Left kidney (tissue), 8 donors: ENCODE measurements at places on chromosomes 5 and 9.

GRCh38 chr5:69498384-69498783, 5.8 kb downstream of the OCLN start:
- no peak for DNase-seq

DNA sequence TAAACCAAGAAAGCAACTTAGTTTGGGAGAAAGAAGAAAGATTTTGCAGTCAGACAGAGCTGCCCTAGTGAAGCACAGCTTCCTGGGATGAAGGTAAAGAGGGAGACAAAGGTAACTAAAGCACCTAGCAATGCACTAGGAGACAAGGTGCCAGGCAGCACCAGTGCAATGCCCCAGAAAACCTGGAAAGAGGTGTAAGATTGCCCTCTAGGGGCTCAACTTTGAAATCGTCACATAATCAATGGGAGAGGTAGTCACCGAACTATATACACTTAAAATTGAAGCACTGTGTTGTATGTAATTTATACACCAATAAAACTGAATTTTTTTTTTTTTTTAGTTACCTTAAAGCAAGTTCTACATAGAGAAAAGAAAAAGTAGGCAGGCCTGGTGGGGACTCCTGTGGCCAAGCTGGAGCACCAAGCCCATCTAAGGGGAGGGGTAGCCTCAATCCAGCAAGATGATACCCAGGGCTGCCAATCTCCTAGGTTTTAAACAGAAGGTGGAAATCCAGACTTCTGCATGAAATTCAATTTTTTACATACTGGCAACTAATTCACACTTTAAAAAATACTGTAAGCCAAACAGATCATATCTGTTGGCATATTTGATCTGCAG, 48.2 kb downstream of the CDK5RAP2 start:
- DNase-seq = no peak

DNA sequence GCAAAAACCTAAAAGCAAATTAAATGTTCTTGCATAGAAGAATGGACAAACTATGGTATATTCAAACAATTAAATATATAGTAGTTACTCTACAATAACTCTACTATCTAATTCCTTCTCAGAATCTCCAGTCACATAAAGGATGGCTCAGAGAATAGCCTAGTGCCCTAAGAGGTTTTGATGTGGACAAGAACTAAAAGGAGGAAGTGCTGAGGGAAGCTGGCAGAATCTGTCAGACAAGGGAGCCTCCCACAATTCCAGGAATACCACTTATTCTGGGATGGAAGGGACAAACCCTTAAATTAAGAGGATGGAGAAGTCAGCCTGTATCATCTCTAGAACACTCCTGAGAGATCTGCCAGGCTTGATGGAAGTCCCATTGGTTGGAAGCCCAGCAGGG, 30.4 kb downstream of the TNFSF8 start:
- no peak for DNase-seq

- DNase-seq = peak; percentile 68
These were observed 1.6 kb upstream of the BRINP1 start for GRCh38 chr9:119370816-119371215.

DNA sequence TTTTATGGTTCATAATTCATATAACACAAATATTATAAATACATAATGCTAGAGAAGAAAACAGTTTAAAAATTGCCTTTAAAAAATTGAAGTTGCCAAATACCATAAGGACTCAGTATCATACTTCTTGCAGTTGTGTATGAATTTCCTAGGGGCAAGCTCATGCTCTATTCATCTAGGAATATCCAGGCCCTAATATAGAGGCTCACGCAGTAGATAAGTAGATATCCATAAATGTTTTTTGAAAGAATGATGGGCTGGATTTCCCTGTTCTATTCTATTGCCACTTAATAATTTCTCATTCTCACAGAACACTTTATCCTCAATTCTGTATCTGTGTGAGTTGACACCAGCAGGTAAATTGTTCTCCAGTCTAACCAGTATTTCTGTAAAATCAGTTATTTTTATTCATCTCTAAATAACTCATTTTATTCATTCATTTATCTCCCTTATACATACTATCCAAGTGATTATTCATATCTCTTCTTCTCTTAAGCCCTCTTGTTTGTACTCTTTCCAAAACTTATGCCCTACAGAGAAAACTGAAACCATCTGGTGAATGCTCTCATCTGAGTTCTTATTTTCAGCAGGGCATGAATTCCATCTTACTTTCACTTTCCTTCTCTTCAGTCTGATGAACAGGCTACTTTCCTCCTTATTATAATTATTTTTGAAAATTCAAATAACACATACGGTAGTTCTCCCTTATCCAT, 97.1 kb downstream of the SLC44A1 start:
- no peak for DNase-seq

GRCh38 chr5:137629646-137630045, 106.2 kb downstream of the KLHL3 start:
- peak; percentile 53 for DNase-seq

- no peak for DNase-seq
These were observed 825.5 kb downstream of the TLR4 start for GRCh38 chr9:118529624-118530214.

- no peak for DNase-seq
These were observed 56.9 kb upstream of the VCAN start for GRCh38 chr5:83414601-83415000.

DNA sequence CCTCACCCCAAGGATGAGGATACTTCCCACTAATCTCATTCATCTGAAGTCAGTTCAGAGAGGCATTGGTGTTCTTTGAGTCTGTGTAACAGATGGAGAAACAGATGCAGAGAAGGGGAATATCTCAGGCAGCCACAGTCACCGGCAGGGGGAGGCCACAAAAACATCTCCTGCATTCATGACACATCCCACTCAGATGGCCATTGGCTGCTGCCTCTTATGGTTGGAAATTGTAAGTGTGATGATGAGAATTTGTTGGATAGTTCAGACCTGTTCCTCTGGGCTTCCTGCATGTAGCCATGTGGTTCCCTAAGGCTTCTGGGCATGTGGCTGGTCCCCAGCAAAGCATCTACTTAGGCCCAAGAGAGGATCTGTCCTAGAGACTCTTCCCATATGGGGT, 45.9 kb upstream of the GABRP start:
- DNase-seq = no peak

DNA sequence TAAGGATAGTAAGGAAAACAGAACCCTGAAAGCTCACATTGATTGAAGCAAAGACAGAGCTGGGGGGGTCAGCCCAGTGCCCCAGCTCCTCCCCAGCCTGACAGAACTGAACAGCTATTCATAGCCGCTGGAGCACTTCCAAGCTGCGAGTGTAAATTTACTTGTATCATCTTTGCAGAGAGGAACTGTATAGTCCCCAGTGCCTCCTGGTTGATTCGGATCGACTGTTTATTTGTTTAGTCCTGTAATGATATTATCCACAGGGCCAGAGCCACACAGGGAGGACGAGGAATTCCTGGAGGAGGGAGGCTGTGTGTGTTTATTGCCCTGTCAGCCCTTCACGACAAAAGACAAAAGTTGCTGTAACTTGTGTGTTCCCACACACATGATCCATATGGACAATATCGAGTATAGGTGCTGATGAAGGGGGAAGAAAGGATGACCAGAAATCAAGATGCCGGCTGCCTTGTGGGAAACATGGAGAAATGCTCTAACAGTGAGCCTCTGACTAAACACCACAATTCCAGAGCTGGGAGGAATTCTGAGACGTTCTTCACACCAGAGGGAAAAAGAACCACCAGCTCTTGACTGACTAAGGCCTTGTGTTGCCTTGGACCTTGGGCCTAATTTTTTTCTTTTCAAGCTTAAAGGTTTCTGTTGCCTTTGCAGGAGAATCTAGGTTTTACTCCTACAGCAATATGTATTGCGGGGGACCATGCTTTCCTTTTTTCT, 31.1 kb downstream of the FOXD1 start:
- no peak for DNase-seq

DNA sequence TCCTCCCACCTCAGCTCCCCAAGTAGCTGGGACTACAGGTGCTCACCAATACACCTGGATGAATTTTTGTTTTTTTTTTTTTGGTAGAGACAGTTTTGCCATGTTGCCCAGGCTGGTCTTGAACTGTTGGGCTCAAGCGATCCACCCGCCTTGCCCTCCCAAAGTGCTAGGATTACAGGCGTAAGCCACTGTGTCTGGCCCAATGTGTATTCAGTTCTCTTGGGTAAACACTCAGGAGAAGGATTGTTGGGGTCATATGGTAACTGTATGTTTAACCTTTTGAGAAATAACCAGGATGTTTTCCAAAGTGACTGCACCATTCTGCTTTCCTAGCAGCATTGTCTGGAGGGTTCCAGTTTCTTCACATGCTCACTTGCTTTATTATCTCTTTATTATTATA, 67.4 kb downstream of the TNPO1 start:
- no peak for DNase-seq

DNA sequence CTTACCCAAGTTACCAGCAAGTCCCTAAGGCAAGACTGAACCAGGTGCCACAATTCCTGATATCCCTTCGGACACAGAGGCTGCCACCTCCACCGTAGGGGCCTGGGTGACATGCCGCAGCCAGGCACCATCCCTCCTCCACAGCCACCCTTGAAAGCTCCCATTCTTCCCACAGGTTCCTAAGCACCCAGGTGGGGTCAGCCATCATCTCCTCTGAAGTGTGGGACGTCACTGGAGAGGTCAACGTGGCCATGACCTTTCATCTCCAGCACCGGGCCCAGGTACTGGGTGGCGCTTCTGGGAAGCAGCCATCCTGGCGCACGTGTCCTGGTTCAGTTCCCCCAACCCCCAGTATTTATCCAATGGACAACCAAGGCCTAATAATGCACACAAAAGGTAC, 8.2 kb downstream of the ADGRD2 start:
- no peak for DNase-seq

DNA sequence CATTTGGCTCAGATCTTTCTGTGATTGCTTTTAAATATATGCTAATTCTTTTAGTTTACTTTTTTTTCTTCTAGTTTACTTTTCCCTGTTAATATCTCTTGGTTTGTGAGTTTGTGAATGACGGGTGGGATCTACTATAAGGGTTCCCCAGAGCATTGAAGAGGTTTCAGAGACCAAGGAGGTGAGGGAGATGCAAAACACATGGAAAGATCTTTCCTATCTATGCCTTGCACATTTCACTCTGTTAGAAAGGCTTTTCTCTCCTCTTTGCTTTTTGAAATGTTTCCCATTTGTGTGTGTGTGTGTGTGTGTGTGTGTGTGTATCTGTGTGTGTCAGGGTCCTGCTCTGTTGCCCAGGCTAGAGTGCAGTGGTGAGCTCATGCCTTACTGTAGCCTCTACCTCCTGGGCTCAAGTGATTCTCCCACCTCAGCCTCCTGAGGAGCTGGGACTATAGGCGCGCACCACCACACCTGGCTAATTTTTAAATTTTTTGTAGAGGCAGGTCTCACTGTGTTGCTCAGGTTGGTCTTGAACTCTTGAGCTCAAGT, 50.7 kb downstream of the CNTLN start:
- no peak for DNase-seq

GRCh38 chr9:133160742-133161546, 2.8 kb downstream of the GBGT1 start:
- peak; percentile 41 for DNase-seq

- no peak for DNase-seq
These were observed 6.8 kb downstream of the FAM219A start for GRCh38 chr9:34451545-34451944.

DNA sequence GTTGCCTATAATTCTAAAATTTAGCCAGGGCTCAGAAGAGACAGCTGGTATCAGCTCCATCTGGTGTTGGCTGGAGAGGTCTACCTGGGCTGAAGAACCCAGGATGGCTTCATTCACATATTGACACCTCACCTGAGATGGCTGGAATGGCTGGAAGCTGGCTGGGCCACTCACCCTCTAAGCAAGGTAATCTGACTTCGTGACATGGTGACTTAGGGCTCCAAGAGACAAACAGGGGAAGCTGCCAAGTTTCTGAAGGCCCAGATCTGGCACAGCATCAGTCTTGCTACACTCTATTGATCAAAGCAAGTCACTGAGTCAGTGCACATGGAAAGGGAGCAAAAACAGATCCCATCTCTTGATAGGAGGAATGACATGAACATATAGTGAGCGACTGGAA, 102.3 kb downstream of the EPB41L4A start:
- no peak for DNase-seq

DNA sequence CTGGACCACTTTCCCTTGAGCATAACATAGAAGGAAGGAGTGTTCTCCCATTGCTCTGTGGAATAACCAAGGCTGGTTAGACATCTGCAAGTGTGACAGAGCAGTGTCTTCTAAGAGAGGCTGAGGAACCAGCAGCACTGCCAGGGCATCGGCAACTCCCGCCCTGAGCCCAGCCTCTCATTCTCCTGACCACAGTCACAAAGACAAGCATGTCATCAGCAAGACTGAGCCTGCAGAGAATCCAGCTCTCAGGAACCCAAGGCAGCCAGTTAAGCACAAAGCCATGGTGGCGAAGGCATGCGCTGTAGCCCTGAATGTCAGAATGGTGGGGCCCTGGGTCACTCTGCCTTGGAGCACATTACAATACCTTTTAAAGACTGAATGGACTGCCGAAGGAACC, 253.9 kb downstream of the AGTPBP1 start:
- no peak for DNase-seq

- no peak for DNase-seq
These were observed 122.7 kb upstream of the TNC start for GRCh38 chr9:115240676-115241075.

GRCh38 chr5:167485061-167485774, 806.2 kb upstream of the WWC1 start:
- DNase-seq = no peak

DNA sequence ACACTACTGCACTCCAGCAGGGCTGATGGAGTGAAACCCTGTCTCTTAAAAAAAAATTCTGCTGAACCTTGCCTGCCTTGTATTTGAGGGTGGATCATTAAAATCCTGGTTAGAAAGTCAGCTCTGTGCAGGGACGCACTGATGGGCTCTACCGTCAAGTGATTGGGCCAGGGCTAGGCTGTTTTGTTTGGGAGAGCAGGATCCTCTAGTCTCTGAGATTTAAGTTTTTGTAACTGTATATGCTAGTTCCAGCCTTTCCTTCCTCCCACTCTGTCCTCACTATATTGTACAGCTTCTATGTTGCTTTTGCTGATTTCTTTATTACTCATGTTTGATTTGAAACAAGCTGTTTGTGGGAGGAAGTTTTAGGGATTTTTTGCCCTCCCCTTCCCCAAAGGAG, 11.5 kb downstream of the DDX4 start:
- peak; percentile 17 for DNase-seq

DNA sequence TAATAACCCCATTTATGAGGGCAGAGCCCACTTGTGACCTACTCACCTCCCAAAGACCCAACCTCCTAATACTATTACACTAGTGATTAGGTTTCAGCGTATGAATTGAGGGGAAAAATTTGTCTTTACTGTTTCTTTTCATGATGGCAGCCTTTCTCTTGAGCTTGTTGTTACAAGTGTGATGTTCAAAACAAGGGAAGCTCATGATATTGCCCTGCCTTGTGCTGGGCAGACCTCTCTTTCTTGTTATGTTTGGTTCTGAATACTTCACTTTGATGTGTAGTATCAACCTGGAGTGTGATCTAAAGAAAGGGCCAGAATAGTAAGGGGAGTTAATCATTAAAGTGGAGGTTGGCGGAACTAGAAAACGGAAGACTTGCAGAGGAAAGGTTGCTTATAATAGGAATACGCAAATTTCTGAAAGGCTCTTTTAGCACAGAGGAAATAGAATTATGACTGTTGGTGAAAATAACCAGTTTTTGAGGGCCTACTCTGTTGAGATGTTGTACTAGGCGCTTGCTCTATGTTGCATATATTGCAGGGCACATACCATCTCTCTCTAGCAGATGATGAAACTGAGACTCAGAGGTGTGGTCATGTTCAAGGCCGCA, 68.2 kb downstream of the MELK start:
- no peak for DNase-seq

GRCh38 chr5:1746371-1747078, 53.1 kb downstream of the MRPL36 start:
- DNase-seq = no peak

GRCh38 chr5:132714456-132715307, 22.7 kb downstream of the KIF3A start:
- DNase-seq = no peak

- no peak for DNase-seq
These were observed 54.7 kb downstream of the SEMA4D start for GRCh38 chr9:89442981-89443814.
